ENCODE measurements at places on chromosomes 2 and 18. TPM values are rescaled to one million over a fixed set of nuclear protein-coding genes. Genes with fewer than 3 reads are reported as not detected.

The ANKRD62 gene
- not detected for total RNA-seq

DNA sequence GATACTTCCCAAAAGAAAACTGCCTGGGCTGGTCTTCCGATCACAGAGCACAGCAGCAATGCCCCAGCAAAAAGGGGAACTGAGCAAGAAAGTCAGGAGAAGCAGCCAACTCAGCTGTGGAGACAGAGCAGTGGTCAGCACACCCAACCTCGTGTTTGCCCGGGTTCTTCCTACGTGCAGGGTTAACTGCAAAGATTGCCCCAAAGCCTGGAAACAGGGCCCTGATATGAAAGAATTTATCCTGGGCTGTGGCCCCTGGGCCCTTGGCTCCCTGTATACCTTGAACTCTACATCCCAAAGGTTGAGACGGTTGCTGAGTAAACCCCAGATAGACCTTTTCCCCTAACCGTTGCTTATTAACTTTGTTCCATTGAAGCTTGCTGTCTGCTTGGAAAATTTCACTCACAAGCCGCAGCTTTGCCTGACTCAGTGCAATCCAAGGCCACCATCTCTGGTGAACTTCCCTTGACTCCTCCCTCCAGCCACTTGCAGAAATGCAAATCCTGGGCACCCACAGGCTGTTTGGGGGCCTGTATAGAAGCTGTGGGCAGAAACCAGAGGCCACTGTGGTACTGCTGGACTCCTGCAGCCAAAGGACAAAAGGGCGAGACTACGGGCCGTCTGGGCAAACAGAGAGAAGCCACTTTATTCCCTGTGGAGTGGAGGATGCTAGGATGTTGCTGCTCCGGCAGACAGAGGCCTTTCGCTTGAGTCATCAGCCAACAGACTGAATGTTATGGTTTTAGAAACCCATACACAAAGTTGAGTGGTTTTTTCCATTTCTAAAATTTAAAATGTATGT is 18.2 kb downstream of the NRP2 start:
- DNase-seq: no peak

The SGPP2 gene
- total RNA-seq: 3.1 TPM

- DNase-seq: no peak
Observed at GRCh38 chr2:155839991-155840390, 492.5 kb downstream of the NR4A2 start.

The PLCL1 gene
- total RNA-seq: 0.23 TPM

All from activated naive CD8-positive, alpha-beta T cell treated with anti-CD3 and anti-CD28 coated beads for 36 hours (primary cell).